Upper lobe of right lung (tissue), 1 donor: ENCODE measurements at places on chromosomes 5 and 9.
A peak's percentile ranks its signal among the peaks of the same experiment; 100 is the strongest.

DNA sequence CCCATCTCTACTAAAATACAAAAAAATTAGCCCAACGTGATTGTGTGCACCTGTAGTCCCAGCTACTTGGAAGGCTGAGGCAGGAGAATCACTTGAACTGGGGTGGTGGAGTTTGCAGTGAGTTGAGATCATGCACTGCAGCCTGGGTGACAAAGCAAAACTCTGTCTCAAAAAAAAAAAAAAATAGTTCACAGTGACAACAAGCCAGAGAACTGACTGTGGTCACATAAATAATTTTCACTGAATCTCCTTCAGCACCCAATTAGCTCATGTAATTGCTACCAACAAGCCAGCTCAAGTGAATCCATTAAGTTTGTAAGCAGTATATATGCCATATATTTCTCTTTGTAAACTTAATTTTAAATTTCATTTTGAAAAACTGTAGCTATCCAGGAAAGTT lies 14.5 kb upstream of the AFAP1L1 start:
- no peaks in the 10 kb centered on the region for H3K27me3 ChIP-seq
- no peak for DNase-seq
- no peak overlapping the region for H3K4me3 ChIP-seq
- H3K36me3 ChIP-seq, result peaks cover 8% of the 10 kb centered on the region

- H3K4me3 ChIP-seq, result no peak overlapping the region
- DNase-seq, result no peak
- H3K27ac ChIP-seq, result no peak overlapping the region
Observed at GRCh38 chr5:50655810-50656205, 10.6 kb upstream of the PARP8 start.

DNA sequence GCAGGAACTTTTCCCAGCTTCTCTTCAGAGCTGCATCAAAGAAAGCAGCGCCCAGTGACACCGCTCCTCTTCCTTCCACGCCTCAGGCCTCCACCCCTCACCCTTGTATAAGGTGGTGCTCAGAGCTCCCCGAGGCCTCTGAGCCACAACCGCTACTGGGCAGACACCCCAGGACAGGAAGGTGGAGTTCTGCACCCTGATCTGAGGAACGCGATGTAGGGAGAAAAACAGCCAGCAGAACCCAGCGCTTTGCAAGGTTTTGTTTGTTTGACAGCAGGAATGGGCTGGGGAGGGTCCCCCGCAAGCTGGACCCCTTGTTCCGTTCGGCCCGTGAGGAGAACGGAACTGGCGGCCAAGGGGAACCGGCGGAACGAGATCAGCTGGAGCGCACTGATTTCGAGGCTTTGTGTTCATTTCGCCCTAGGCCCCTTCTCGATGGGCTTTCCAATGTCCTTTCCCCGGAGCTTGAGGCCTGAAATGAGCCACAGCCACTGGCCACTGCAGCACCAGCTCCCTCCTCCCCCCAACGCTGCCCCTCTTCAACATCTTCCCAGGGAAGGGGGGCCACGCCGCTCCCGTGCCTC lies 4.1 kb downstream of the EDF1 start:
- no peak for DNase-seq
- H3K36me3 ChIP-seq, result peaks cover 35% of the 10 kb centered on the region
- no peaks in the 10 kb centered on the region for H3K27me3 ChIP-seq
- peaks cover 22% of the 10 kb centered on the region for H3K4me1 ChIP-seq

- no peak for DNase-seq
- no peak overlapping the region for H3K4me3 ChIP-seq
- H3K36me3 ChIP-seq, result peaks cover 85% of the 10 kb centered on the region
- H3K27me3 ChIP-seq, result no peaks in the 10 kb centered on the region
- H3K4me1 ChIP-seq, result no peaks in the 10 kb centered on the region
Observed at GRCh38 chr5:77437194-77437593, 54.9 kb downstream of the WDR41 start.

- H3K4me3 ChIP-seq, result no peak overlapping the region
- peak overlapping the region; percentile 1 for H3K27ac ChIP-seq
- H3K27me3 ChIP-seq, result no peaks in the 10 kb centered on the region
- peaks cover 32% of the 10 kb centered on the region for H3K36me3 ChIP-seq
- peaks cover 54% of the 10 kb centered on the region for H3K4me1 ChIP-seq
Observed at GRCh38 chr5:140245926-140246325, 57.0 kb downstream of the PFDN1 start.

DNA sequence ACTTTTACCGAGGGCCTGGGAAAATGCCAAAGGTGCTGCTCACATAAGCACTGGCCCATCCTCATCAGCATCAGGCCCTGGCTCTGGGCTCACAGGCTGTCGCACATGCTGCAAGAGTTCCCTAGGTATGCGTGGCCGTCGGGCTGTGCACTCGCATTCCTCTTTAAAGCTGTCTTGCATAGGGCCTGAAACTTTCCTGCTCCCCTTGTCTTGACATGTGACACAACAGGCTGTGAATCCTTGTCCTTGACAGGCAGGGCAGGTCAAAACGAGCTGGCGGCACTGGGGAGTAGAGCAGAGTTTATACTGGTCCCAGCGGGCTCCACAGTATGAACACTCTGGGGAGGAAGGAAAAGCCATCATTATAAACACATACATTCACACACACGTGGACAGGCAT lies 30.7 kb downstream of the TSTD2 start:
- DNase-seq, result no peak
- H3K27ac ChIP-seq, result no peak overlapping the region
- peaks cover 6% of the 10 kb centered on the region for H3K4me1 ChIP-seq
- H3K27me3 ChIP-seq, result no peaks in the 10 kb centered on the region
- H3K4me3 ChIP-seq, result no peak overlapping the region
- peaks cover 72% of the 10 kb centered on the region for H3K36me3 ChIP-seq
